ENCODE measurements at places on chromosomes 1 and 21. TPM values are rescaled to one million over a fixed set of nuclear protein-coding genes. Genes with fewer than 3 reads are reported as not detected.

The GFI1 gene
- total RNA-seq: 0.15 TPM

The UBXN10 gene
- under 0.01 TPM for total RNA-seq

The LELP1 gene
- not detected for total RNA-seq

The CNR2 gene
- total RNA-seq: not detected

The USP21 gene
- total RNA-seq: 12.6 TPM

All from smooth muscle cell of trachea (primary cell).